Stromal cell of bone marrow (primary cell): ENCODE measurements at places on chromosomes 12 and 14.

- DNase-seq: no peak
Observed at GRCh38 chr14:35844494-35844893, 18.4 kb downstream of the BRMS1L start.

DNA sequence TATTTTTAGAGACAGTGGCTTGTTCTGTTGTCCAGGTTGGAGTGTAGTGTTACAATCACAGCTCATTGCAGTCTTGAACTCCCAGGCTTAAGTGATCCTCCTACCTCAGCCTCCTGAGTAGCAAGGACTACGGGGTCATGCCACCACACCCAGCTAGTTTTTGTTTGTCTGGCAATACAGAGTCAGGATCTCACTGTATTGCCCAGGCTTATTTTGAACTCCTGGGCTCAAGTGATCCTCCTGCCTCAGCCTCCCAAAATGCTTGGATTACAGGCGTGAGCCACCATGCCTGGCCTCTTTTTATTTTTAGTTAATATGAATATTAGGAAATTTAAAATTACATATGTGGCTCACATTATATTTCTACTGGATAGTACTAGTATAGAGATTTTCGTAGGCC, 28.9 kb downstream of the PPTC7 start:
- no peak for DNase-seq

DNA sequence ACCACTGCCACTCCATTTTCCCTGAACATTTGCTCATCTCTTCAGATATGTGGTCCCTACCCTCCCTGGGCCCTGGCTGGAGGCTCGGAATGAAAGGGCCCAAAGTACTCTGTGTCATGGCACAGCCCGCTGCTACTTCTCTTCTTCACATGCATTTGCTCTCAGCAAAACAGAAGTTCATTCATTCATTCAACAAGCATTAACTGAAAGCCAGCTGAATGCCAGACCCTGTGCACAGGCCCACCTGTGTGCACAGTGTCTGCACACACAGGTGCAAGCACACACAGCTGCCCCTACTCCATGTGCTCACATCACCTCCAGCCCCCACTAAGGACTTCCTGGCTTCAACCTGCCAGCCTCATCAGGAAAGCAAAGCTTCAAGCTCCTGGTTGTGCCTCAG, 7.8 kb downstream of the WNT1 start:
- no peak for DNase-seq

DNA sequence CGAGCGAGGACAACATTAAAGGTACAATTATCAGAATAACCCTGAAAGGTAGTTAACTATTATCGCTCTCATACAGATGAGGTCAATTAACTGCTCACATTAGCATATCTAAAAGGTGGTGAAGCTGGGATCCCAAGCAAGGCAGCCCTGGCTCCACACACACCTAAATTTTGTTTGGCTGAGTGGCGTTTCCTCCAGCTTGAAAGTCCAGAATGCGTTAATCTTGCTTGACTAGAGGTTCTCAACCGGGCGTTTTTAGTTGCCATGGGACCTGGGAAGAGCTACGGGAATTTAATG, 531 bp downstream of the DLGAP5 start:
- no peak for DNase-seq

- peak; percentile 93 for DNase-seq
Observed at GRCh38 chr12:57889500-57889989, 43.0 kb upstream of the CTDSP2 start.

GRCh38 chr14:71166180-71166837, 259.1 kb downstream of the PCNX1 start:
- DNase-seq: peak; percentile 65

DNA sequence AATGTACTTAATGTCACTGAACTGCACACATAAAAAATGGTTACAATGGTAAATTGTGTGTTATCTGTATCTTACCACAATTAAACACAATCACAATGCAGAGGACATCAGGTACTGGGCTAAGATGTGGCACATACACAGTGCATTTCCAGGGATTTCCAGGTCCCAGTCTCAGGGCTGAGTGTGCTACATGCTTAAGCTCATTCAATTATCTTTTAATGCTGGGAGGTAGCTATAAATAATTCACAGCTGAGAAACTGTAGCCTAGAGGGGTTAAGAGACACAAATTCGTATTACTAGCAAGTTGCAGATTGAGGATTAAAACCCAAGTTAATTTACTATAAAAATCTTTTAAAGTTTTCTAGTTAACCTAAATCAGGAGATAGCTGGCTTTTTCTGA, 67.1 kb downstream of the CRACR2A start:
- DNase-seq: no peak

DNA sequence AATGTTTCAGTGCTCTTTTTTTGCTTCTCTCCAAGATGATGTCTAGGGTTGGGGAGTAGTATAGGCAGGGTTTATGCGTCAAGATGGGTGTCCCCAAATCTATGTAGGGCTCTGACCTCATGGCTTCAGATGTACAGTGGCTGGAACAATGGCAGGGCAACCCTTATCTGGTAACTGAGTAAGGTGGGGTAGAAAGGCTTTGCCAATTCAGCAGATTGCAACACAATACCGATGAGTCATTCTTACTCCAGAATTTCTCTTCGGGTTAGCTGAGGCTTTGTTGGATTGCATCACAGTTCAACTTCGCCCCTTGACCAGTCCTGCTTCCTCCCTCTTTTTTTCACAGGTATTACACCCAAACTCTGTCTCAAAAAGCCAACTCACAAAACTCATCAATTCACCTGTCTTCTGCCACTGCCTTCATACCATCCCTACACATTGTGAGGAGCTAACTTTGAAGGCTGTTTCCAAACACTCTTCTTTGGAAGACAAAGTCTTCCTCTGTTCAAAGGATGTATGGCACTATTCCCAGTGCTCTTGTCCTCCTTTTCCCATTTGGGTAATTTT, 190.2 kb upstream of the CNOT2 start:
- DNase-seq: peak; percentile 70

- no peak for DNase-seq
Observed at GRCh38 chr12:93838193-93838592, 161.0 kb downstream of the CRADD start.

DNA sequence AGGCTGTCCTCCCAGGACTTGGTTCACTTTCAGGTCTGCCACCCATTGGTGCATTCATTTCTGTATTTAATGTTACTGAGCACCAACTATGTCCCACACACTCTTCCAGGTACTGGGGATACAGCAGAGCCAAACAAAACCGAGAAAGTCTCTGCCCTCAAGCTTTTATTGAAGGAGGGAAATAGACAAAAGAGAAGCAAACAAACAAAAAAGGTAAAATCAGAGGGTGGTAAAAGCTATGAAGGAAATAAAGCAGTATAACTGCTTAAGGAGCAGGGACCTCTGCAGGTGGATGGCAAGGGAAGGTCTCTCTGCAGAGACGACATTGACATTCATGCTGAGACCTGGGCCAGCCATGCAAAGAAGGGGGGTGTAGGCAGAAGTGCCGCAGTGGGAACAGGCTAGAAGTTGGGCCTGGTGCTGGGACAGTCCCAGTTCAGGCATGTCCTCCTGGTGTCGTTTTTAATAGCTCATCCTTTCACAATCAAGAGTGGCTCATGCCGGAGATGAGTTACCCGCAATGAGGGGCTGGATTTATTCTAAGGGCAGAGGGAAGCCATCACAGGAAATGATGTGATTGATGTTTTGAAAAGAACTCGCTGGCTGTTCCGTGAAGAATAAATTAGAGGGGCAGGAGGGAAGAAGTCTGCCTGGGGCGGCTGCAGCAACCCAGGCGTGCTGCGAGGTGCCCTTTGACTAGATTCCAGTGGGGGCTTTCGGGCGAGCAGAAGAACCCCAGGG, 72.8 kb downstream of the IRF2BPL start:
- DNase-seq: no peak

- DNase-seq: no peak
Observed at GRCh38 chr12:120037851-120038250, 48.8 kb downstream of the BICDL1 start.

DNA sequence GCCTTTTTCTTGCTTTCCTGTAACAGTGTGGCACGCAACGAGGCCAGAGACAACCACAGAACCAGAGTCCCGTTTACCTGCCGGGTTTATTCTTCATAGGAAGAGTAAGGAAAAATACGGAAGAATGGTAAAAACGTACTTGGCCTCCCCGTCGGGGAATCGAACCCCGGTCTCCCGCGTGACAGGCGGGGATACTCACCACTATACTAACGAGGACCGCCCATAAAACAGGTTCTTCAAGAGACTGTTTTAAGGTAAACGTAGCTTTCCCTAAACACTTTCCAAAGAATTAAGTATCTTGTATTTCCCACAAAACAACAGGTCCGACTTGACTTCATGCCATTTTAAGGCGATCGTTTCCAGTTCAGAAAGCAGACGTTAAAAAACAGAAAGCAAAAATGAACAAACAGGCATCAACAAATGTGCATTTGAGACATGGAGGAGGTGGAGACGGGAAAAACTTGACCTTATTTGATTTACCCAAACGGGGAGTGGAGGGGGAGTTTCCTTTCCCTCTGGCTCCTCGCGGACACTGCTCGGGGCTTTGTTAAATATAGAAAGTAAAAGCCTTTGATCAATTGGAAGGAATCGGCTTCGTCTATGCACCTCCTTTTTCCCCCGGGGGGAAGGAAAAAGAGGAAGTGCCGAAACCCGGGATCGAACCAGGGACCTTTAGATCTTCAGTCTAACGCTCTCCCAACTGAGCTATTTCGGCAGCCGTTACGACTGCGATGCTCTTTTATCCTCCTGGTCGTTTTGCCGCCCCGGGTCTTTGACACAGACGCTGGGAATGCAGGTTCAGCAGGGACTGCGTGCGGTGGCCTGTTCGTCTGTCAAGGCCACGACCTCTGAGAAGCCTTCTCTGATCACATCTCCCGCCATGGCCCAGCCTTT, 13.0 kb upstream of the UBC start:
- no peak for DNase-seq

- no peak for DNase-seq
Observed at GRCh38 chr14:59236195-59236594, 47.7 kb downstream of the DAAM1 start.

DNA sequence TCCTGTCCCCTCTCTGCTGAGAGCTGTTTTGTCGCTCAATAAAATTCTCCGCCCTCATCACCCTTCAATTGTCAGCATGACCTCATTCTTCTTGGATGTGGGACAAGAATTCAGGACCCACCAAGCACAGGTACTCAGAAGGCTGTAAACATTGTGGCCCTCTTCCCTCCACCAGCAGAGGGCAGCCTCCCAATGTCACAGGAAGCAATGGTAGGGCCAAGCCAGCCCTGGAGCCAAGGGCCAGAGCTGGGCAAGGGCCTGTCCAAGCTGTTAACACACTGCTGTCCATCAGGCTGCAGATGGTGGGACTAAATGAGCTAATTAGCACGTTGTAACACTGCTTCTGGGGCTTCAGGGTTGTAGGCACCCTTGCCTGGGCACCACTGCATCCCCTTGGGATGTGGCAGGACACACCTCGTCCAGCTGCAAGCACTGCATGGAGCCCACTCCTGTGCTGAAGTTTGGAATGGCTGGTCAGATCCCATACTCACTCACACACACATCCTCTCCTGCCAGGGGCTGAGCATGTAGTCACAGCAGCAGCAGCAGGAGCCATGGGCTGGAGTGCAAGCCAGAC, 62.7 kb upstream of the HECTD1 start:
- DNase-seq: no peak

DNA sequence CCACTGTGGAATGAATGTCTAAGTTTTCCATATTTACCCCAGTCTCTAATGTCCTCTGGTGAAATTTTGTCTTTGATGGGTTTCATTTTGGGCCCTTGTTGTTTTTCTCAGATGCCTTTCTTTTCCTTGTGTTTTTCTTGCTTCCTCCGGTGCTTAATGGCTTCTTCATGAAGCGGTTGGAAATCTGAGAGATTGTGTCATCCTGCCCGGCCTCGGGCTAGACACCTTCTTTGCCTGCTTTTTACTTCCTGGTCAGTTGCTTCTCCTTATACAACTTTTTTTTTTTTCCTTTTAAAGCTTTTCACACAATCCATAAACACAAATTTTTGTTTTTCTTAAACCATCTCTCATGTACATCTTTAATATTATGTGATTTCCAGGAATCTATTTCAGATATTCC, 7.1 kb downstream of the ETV6 start:
- DNase-seq: no peak

GRCh38 chr12:69509308-69509736, 39.1 kb downstream of the FRS2 start:
- DNase-seq: no peak

- no peak for DNase-seq
Observed at GRCh38 chr12:132593071-132593470, 17.3 kb downstream of the LRCOL1 start.

DNA sequence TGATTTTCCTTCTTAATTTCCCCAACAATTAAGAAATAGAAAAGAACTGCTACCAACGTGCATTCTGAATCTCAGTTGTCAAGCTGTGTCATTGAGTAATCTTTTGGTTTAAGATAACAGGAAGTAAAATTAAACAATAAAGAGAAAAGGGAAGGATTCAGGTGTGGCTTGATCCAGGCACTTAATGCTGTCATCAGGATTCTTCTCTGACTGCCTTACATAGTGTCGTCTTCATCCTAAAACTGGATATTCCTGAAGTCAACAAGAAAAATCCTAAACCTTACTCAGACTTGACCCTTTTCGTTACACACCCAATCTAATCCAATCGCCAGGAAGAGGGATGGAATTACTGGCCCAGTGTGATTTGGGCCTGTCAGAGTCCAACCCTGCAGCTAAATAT, 443.8 kb downstream of the MED13L start:
- DNase-seq: no peak

DNA sequence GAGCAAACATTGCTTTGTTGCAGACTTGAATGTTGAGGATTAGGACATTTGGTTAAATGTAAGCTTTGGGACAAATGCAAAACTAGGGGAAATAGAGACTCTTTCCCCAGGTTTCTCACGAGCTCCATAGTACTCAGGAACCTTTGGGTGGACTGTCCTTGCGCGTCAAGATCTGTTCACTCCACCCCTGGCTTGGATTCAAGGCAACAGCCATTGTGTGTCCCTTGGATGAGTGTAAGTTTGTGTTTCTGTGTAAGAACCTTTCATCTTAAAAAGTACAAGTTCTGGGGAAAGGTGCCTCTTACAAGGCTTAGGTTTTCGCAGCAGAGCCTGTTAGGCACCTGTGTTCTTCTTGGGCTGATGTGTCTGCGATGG, 3.7 kb downstream of the SUSD6 start:
- no peak for DNase-seq

- DNase-seq: no peak
Observed at GRCh38 chr12:67515679-67516340, 132.7 kb upstream of the DYRK2 start.

GRCh38 chr12:473863-474577, 14.3 kb downstream of the B4GALNT3 start:
- no peak for DNase-seq

GRCh38 chr12:53974084-53975063, at the start of gene HOTAIR:
Gene HOTAIR (minus strand): TSS chr12:53974954.
- no peak for DNase-seq

- DNase-seq: peak; percentile 97
Observed at GRCh38 chr12:949453-950191, at the start of gene RAD52. Gene RAD52 (minus strand): TSS chr12:949694. CDS start chr12:933058, 16,636 bp downstream.

GRCh38 chr14:47261350-47261749, 414.1 kb downstream of the MDGA2 start:
- no peak for DNase-seq

DNA sequence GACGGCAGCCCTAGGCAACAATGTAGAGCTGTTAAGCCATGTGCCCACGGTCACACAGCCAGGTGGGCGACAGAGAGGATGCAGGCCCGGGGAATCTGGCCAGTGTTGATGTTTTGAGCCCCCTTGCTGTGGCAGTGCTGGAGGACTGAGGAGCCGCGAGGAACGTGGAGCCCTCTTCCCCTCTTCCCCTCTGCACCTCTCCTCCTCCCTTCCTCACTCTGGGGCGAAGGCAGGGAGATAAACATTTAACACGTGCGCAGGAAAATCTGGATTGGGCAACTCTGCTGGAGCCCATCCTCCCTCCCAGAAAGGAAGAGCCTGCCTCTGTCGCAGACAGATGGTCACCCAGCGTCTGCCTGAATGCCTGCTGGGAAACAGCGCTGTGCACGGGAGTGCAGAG, 376.8 kb downstream of the FUT8 start:
- DNase-seq: no peak

- DNase-seq: no peak
Observed at GRCh38 chr12:87169010-87169409, 860.2 kb downstream of the C12orf50 start.
